GM03348 (cell line): ENCODE measurements at places on chromosomes 13 and 19.

DNA sequence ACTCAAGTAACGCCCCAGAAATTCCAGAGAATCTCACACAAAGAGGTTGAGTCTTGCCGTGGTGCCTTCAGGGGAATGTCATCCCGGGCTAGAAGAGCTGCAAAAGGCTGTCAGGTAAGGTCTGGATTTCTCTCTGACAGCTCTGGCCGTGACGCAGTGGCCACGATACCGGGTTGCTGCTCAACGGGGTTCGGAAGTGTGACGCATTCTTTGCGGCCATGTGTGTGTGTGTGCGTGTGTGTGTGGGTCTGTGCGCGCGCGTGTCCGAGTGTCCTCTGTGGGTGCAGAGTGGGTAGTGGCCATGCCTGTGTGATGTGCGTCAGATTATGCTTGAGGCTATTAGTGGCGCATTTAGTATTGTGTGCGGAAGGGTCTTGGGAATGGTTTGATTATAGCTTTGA lies 306 bp downstream of the ZNF540 start:
- DNase-seq, result peak; percentile 61

- peak; percentile 61 for DNase-seq
Measured at GRCh38 chr13:112783135-112783977, 93.5 kb downstream of the ATP11A start.

DNA sequence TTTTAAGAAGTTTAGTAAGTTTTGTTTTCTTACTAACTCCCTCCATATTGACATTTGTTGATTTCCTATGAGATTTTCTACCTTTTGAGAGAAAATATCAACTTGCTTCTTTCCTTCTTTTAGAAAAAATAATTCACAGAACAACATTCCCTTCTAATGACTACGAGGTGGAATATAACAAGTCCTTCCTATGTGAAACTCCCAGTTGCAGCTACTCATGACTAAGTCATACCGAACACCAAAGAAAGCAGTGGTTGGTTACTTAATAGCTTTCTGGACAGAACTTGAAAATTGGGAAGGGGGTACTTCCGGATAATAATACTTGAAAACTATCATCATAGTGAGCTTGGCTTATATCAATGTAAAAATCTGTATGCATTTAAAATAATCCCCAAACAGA lies 144.8 kb downstream of the DACH1 start:
- DNase-seq, result no peak

GRCh38 chr13:51856027-51856736 lies 5.6 kb upstream of the CCDC70 start:
- DNase-seq, result no peak

DNA sequence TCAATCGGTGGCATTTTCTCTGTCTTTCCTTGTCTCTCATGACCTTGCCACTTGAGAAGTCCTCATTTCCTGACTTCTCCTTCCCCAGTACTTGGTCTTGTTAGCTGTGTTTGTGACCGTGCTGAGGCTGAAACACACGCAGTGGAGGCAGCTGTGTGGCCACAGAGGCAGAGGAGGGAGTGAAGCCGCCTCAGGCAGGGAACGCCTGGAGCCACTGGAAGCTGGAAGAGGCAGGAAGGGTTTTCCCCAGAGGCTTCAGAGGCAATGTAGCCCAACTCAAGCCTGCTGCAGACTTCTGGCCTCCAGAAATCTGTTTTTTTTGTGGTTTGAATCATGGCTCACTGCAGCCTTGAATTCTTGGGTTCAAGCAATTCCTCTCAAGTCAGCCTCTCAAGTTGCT lies 29.2 kb upstream of the ARGLU1 start:
- peak; percentile 48 for DNase-seq

- peak; percentile 77 for DNase-seq
Measured at GRCh38 chr13:43805071-43805468, 18.3 kb upstream of the ENOX1 start.

DNA sequence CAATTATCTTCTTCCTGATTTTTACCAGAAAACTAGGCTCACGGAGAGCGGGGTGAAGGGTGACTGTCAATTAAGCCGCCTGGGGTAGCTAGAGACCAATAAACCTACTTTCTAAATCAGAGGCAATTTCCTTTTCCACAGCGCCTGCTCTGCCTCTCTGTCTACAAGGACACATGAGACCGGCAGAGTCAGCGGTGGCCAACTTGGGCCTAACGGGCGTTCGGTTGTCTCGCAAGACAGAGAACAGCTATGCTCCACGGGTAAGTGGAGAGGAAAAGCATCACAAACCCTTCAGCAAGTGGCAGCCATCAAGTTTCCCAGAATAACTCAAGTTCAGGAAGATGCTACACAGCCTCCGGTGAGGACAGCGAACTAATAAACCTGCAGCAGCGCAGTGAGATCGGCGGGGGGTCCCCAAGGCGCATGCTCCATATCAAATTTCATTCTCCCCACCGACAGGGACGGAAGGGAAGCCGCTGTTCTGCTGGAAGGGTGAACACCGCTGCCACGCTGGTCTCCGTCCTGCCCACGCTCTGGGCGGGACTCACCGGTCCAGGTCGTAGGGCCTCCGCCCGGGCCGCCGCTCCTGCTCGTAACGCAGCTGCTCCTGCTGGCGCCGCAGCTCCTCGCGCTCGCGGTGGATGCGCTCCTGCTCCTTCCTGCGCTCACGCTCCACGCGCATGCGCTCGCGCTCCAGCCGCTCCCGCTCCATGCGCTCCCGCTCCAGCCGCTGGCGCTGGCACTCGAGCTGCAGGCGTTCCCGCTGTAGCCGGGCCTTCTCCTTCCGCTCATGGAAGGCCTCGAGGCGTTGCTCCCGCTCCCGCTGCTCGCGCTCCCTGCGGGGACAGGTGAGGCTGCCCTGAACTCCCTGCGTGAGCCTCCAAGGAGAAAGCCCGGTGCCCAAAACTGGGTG lies 25.8 kb upstream of the TINCR start:
- no peak for DNase-seq

- no peak for DNase-seq
Measured at GRCh38 chr19:38395381-38396114, 7.1 kb downstream of the SPRED3 start.

DNA sequence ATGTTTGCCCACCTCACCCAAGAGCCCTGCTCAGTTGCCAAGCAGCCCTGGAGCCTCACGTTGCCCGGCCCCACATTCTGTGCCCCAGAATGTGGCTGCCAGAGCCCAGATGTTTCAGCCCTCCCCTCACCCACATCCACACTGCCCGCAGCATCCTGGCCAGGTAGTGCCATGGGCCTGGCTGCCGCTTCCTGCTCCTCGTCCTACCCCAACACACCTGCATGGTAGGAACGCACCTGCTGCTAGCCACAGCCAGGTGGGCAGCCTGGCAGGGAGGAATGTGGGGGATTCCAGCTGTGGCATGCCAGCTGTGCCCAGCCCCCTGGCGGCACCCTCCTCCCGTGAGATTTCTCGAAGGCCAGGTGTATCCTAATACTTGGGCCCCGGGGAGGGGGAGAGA lies 7.5 kb upstream of the NFIX start:
- no peak for DNase-seq

DNA sequence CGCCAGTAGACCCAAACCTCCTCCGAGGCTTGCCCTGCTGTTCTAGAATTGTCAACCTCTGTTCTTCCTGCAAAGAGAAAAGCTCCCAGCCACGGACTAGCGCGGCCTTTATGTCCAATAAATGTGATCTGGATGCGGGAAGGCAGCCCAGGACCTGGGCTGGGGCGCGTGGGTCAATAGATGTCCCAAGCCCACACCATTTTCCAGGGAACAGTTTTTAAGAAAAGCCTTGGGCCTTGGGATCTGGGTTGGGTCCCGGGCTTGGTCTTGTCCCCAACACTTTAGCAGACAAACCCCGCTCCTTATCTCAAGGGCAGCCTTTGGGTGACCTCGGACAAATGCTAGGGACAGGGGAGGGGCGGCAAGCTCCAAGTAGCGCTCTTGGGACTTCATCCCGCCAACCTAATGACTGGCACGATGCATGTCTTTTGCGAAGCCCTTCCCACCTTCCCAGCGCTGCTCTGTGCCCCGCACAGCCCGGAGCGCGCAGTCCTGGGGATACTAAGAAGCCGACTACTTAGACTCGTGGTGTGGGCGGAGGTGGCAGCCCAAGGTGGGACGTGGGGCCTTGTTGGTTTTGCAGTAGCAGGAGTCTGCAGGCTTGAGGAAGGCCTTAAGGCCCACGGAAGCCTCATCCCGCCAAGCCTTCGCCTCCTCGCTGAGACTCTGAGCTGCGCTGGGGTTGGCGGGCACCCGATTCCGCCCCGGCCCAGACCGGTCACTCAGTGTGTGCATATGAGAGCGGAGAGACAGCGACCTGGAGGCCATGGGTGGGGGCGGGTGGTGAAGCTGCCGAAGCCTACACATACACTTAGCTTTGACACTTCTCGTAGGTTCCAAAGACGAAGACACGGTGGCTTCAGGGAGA lies 10.8 kb downstream of the SOX21 start:
- DNase-seq, result no peak

- DNase-seq, result no peak
Measured at GRCh38 chr19:5216141-5216847, 124.3 kb downstream of the PTPRS start.

GRCh38 chr19:46944123-46944748 lies 75.4 kb upstream of the NPAS1 start:
- DNase-seq, result no peak

GRCh38 chr13:24670961-24671381 lies 9.2 kb upstream of the ATP12A start:
- peak; percentile 42 for DNase-seq

DNA sequence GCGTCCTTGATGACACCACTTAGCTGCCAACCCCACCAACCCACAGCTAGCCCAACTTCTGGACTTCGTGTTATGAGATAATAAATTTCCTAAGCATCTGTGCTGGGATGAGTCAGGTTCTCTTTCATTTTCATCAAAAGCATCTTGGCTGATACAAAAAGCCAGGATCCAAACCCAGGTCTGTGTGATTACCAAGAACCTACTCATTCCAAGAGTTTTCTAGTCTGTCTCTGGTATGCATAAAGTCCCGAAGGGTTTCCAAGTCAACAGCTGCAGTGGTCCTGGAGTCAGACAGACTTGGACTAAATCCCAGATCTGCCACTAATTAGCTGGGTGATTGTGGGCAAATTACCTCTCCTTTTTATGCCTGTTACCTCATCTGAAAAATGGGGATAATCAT lies 55.5 kb upstream of the SERP2 start:
- no peak for DNase-seq

DNA sequence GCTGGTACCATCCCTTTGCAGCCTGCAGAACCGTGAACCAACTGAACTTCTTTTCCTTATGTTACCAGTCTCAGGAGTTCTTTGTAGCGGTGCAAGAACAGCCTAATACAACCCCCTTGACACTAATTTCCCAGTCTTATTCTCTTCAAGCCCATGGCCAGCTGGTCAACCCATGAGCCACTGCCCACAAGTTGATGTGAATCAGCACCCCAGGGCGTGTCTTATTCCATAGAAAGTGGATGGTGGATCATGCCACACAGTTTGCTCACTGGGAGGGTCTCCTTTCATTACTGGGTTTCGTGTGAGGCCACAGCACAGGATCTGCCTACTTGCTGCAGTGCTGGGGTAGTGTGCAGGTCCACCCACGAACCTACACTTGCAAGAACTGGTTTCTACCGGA lies 27.0 kb downstream of the TEX29 start:
- DNase-seq, result no peak

DNA sequence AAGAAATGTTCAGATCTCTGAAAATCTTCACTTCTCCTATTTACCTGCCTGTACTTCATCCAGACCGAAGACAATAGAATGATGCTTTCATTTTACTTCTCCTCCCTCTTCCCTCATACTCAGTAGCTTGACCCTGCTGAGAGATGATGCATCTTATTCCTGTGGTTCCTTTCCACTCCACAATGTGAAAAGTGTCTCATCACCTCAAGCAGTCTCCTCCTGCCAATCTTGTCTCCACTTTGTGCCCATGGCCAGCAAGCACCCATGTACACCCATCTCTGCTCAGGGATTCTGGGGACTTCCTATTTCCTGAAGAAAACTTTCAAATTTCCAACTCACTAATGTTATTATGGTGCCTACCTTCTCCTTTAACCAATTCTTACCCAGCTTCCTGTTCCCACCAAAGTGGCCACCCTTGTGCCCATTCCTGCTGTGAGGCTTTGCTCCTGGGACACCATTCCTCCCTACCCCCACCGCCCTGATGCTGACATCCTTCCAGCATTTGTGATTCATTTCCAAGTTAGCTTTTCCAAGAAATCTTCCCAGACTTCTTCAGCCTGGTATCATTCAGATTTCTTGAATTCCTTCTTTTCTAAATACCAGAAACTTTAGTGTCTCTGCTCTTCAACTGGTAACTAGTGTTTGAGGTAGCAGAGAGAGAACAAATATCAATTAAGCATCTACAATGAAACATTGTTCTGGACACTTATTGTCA lies 212.5 kb downstream of the POSTN start:
- peak; percentile 66 for DNase-seq

GRCh38 chr19:55172741-55173140 lies 6.3 kb upstream of the DNAAF3 start:
- peak; percentile 71 for DNase-seq

DNA sequence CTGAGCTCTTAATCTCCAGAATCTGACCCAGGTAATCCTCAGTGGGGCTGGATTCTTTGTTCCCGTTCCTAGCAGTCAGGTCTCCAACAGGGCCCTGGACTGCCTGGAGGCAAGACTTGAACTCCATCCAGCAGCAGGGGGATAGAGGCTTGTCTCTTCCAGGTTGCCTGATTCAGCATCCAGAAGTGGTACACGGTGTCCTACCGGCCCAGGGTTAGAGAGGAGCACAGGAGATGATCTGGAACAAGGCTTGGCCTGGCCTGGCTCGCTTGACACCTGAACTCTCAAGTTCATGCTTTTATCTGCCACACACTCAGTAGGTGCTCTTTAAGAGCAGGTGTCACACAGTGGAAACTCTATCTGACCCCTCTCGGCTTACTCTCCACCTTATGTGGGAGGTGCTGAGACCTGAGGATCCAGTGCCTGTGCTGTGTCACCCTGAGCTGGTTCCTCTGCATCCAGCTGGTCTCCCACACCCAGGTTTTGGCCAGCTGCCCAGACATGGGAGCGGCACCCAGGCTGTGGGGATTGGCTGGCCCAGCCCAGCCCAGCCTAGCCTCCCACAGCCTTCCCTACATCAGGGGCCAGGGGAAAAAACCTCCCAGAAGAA lies at the start of gene CYP4F3:
CYP4F3 (plus strand) TSS at position 604 of the 610 bp plus-strand sequence. CDS start 519 bp downstream, outside the sequence.
- DNase-seq, result no peak

DNA sequence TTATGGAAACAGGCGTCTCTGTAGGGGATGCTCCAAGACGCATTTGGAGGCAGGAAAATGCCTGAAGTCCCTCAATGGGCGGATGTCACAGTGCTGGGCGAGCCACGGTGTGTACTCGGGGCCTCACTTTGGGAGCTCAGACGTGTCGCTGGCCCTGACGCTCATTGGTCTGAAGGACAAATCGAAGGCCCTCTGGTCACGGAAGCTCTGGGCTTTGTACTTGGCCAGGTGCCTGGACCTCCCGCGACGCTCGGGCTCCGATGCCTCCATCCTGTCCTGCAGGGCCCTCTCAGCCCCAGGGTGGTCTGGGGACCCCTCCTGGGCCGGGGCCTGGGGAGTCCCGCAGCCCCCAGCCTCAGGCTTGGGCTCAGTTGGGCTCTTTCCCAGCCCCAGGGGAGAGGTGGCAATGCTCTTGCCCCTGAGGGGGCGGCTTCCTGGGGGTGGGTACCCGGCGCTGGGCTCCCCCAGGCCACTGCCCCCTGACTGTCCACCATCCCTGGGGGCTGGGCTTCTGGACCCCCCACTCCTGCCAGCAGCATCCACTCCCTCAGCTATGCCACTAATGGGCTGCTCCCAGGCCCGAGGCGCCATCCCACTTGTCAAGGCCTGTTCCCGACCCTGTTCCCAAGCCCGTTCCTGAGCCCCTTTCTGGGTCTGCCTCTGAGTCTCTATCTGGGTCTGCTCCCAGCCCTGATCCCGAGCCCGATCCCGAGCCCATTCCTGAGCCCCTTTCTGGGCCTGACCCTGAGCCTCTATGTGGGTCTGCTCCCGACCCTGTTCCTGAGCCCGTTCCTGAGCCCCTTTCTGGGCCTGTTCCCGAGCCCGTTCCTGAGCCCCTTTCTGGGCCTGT lies 39.5 kb upstream of the GRTP1 start:
- no peak for DNase-seq

GRCh38 chr19:531009-531752 lies 379 bp upstream of the CDC34 start:
- peak; percentile 100 for DNase-seq
